ENCODE measurements at places on chromosomes 11 and 22. TPM values are rescaled to one million over a fixed set of nuclear protein-coding genes. Genes with fewer than 3 reads are reported as not detected.

Gene EHF
- total RNA-seq = not detected

Gene NRIP3
- 0.78 TPM for total RNA-seq

Gene GRAP2
- total RNA-seq = 120 TPM

Gene BTBD18
- not detected for total RNA-seq

Gene KCNQ1
- total RNA-seq = 26.9 TPM

Gene SLC22A12
- not detected for total RNA-seq

Gene SLC5A1
- total RNA-seq = not detected

Gene HPX
- not detected for total RNA-seq

Gene VPREB1
- not detected for total RNA-seq

Gene CARD16
- 101 TPM for total RNA-seq

Gene FBLN1
- total RNA-seq = not detected

Gene SCUBE2
- not detected for total RNA-seq

Gene OR6A2
- not detected for total RNA-seq

Gene PLAAT2
- total RNA-seq = not detected

Gene KCTD14
- 0.22 TPM for total RNA-seq

Gene RIMBP3C
- 0.89 TPM for total RNA-seq

Gene TMEM121B
- total RNA-seq = 0.12 TPM

Gene C11orf86
- total RNA-seq = not detected

Gene FXYD2
- total RNA-seq = 0.43 TPM

Gene GUCY1A2
- not detected for total RNA-seq

Gene MS4A2
- not detected for total RNA-seq

Gene SHANK3
- not detected for total RNA-seq

Gene RNF169
- 17.2 TPM for total RNA-seq

Gene OR5AK2
- total RNA-seq = not detected

Gene MAP6
- 0.10 TPM for total RNA-seq

Gene ZNF202
- total RNA-seq = 15.6 TPM

Gene DEUP1
- total RNA-seq = not detected

Gene SCO2
- 3.8 TPM for total RNA-seq

Gene HOATZ
- total RNA-seq = not detected

Gene OPCML
- total RNA-seq = not detected

Gene FGF19
- total RNA-seq = not detected

Gene NUP50
- 161 TPM for total RNA-seq

Gene CCDC87
- total RNA-seq = not detected

Gene SLC6A5
- not detected for total RNA-seq

Gene MRGPRX4
- total RNA-seq = not detected

Gene TMPRSS5
- 0.63 TPM for total RNA-seq

Gene IPO7
- total RNA-seq = 85.3 TPM

Gene OSM
- 72.0 TPM for total RNA-seq

Gene ZBTB3
- total RNA-seq = 14.8 TPM

Gene CELF1
- total RNA-seq = 97.3 TPM

Gene SULT4A1
- not detected for total RNA-seq

Gene DMC1
- 9.6 TPM for total RNA-seq

Gene HMOX1
- not detected for total RNA-seq

Gene CPT1B
- 59.9 TPM for total RNA-seq

Gene SCGB1A1
- not detected for total RNA-seq

Gene PRG2
- 0.31 TPM for total RNA-seq

Gene IGLL1
- total RNA-seq = not detected

Gene SPDYC
- total RNA-seq = not detected

Gene TMX2
- total RNA-seq = 50.5 TPM

Gene IRAG1
- total RNA-seq = not detected

Gene ISX
- not detected for total RNA-seq

Gene APOA4
- total RNA-seq = not detected

Gene CEND1
- 0.39 TPM for total RNA-seq

Gene SYT9
- total RNA-seq = not detected

Gene RAB38
- total RNA-seq = 0.82 TPM

Data from activated naive CD4-positive, alpha-beta T cell treated with anti-CD3 and anti-CD28 coated beads, Interleukin-2, amount 10 ng/mL, durations not matched to agents 5 hours and 36 hours (primary cell).